ENCODE measurements at places on chromosomes 12 and 14. TPM values are rescaled to one million over a fixed set of nuclear protein-coding genes. Genes with fewer than 3 reads are reported as not detected.

Gene DTX1
- 0.34 TPM for total RNA-seq

Gene NTS
- total RNA-seq = not detected

Gene HOXC9
- 5.7 TPM for total RNA-seq

Gene PLEKHD1
- total RNA-seq = not detected

DNA sequence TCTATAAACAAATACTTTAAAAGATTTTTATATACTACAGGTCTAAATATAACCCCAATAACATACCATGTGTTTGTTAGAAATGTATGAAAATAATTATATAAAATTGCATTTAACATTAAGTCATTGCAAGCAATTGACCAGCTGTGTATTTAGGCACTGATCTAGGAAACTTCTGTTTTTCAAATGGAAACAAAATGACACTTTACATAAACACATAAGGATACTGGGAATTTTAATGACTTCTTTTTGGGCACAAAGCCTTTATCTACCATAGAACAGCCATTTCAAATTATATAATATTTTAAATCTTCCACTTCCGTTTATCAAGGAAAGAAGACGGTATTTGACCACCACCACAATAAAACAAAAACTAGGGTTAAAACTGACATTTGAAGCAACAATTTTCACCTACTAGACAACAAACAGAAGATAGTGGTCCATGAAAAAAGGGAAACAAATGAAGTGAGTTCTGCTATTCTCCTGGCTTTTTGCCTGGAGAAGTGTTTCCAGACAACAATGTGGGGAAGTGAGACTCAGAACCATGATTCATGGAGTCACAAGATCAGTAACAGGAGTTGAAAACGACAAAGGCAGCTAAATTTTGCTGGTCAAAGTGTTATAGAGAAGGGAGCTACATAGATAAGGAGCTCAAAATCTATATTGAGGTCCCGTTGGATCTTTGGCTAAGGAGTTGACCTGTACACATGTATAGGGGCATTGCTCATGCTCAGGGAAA lies 475.1 kb downstream of the TRHDE start:
- DNase-seq = no peak

DNA sequence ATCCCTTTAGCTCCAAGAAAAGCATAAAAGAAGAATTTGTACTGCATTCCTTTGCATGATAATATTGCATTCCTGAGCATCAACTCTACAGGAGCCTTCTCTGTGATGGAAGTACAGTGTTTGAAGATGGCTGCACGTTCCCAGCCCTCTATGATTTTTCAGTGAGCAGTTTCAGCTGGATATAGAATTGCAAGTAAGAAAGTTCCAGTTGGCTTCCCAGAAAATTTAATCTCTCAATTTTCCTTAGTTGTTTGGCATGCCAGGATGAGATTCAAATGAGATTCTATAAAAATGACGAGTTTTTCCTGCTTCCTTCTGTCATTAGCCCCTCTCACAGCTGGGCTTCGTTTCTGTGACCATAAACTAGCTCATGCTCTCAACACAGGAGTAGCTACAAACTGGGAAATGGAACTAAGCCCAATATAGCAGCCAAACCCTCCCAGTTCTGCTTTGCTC lies 109.9 kb downstream of the TTC8 start:
- DNase-seq = no peak

Gene ACOT6
- not detected for total RNA-seq

- no peak for DNase-seq
Measured at GRCh38 chr14:31307198-31307597, 99.6 kb upstream of the HECTD1 start.

Gene COX8C
- total RNA-seq = not detected

DNA sequence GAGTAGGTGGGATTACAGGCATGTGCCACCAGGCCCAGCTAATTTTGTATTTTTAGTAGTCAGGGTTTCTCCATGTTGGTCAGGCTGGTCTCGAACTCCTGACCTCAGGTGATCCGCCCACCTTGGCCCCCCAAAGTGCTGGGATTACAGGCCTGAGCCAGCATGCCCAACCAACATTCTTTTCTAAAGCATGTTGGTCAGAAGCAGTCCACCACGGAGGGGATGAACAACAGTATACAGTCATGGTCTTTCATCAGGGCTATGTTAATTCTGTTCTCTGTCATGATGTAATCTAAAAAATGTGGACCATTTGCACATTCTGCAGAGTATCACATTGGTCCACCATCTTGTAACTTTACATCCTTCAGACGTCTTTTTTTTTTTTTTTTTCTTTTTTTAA lies 3.6 kb downstream of the MRPL51 start:
- DNase-seq = no peak

GRCh38 chr12:68841717-68842116 lies 33.7 kb downstream of the MDM2 start:
- DNase-seq = no peak

GRCh38 chr12:89461649-89462612 lies 62.7 kb downstream of the GALNT4 start:
- DNase-seq = peak; percentile 66

- no peak for DNase-seq
Measured at GRCh38 chr14:23828616-23829015, 125.0 kb upstream of the DHRS4 start.

- DNase-seq = no peak
Measured at GRCh38 chr14:22266683-22267082, 322.3 kb downstream of the DAD1 start.

Gene DPY19L2
- total RNA-seq = 3.5 TPM

- no peak for DNase-seq
Measured at GRCh38 chr12:126419131-126419530, 1353.9 kb downstream of the AACS start.

DNA sequence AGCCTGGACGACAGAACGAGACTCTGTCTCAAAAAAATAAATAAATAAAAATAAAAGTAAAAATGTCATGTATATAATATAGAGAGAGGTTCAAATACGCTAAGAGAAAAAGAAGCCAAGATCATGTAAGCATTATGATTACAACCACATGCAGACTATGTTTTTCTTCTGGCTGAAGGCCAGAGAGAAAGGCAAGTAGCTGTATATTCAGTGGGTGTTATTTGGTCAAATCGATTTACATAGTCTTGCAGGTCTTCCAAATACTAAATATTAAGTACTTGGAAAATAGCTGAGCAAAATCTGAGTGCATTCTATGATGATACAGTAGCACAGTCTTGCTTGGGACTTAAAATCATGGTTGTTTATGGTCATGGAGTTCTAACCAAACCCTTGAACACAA lies 758.0 kb downstream of the DIO2 start:
- DNase-seq = no peak
